HCT116 (cell line): ENCODE measurements at places on chromosomes 6 and 20. TPM values are rescaled to one million over a fixed set of nuclear protein-coding genes. Genes with fewer than 3 reads are reported as not detected.
A peak's percentile ranks its signal among the peaks of the same experiment; 100 is the strongest.

GRM4 gene
- total RNA-seq: 2.6 TPM

- H3K4me1 ChIP-seq: peaks cover 2% of the 10 kb centered on the region; the same call in 1 of the 2 replicates
- H3K27ac ChIP-seq: peak overlapping the region; percentile 26
- no peaks in the 10 kb centered on the region for H3K27me3 ChIP-seq
- H3K36me3 ChIP-seq: no peaks in the 10 kb centered on the region
- no peak for DNase-seq
Measured at GRCh38 chr6:26570027-26570809, 26.5 kb upstream of the ABT1 start.

ACTL10 gene
- 0.22 TPM for total RNA-seq

DLL1 gene
- 5.3 TPM for total RNA-seq

GRCh38 chr6:38178584-38178886 lies 359.0 kb downstream of the ZFAND3 start:
- H3K36me3 ChIP-seq: no peaks in the 10 kb centered on the region
- DNase-seq: no peak
- no peak overlapping the region for H3K27ac ChIP-seq
- H3K4me3 ChIP-seq: no peak overlapping the region

DNA sequence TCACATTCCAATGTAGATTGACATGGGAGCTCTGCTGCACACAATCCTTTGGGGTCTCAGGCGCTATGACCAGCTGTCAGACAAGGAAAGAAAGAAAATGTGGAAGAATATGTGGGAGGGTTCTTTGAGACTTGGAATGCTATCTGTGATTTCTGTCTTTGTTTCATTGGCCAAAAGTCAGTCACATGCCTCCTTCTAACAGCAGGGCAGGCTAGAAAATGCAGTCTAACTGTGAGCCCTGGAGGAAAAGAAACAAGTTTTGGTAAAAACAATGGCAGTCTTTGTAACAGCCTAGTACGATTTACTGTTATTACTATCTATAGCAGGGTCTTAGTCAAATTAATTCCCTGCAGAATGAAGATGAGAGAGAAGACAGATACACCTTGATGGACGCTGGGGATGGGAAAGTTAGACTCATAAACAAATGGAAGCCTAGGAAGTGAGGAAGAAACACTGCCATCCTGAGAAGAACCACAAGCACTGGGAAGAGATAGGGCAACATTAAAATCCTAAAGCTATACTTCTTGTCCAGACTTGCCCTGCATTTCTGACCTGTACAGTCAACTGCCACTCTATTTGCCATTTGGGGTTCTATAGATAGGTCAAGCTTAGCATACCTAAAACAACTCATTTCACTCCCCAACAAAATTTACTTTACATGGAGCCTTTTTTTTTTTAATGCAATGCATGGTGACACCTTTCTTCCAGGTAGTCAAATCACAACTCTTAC lies 833.0 kb downstream of the KIF16B start:
- H3K4me1 ChIP-seq: no peaks in the 10 kb centered on the region
- H3K4me3 ChIP-seq: no peak overlapping the region

CLDN20 gene
- total RNA-seq: not detected

C6orf15 gene
- not detected for total RNA-seq

- DNase-seq: no peak
- H3K27ac ChIP-seq: no peak overlapping the region
- H3K4me1 ChIP-seq: no peaks in the 10 kb centered on the region
Measured at GRCh38 chr6:55651015-55651414, 72.0 kb upstream of the HMGCLL1 start.

DNA sequence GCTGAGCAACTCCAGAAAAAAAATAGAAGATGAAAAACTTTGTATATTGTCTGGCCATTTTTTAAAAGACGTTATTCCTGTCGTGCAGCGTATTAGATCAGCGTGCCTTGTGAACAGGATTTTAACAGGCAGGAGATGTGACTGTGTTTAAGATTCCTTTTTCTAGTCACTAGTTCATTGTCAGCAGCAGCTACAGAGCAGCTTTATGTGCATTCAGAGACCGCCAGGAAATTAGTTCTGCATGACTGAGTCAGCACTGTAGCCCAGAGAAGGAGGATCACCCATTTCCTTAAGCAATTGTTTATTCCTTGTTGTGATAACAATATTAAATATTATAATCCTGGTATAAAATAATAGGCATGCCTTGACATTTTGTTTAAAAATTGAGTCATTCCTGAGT lies 75.4 kb upstream of the ADGRB3 start:
- H3K4me1 ChIP-seq: no peaks in the 10 kb centered on the region
- no peak overlapping the region for H3K4me3 ChIP-seq
- H3K27ac ChIP-seq: no peak overlapping the region
- H3K36me3 ChIP-seq: no peaks in the 10 kb centered on the region
- no peak for DNase-seq
- H3K27me3 ChIP-seq: no peaks in the 10 kb centered on the region

GPLD1 gene
- total RNA-seq: 2.1 TPM

DEFB126 gene
- total RNA-seq: not detected

DNA sequence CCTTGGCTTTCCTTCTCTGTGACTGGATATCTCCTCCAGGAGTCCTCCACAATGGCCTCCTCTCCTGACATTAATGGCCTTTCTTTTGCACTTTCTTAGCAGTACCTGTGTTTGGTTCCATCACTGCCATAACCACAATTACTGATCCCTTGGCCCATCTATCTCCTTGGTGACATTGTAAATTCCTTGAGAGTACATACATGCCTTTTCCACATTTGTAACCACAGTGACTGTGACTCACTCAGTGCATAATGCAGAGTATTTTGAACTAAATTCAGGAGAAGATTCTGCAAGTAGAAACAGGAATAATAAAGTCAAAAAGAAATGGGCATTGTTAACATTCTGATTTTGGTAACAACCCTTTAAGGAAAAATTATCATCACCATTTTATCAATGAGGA lies 197.2 kb upstream of the SOX4 start:
- no peak for DNase-seq
- no peaks in the 10 kb centered on the region for H3K36me3 ChIP-seq
- H3K27ac ChIP-seq: no peak overlapping the region
- no peak overlapping the region for H3K4me3 ChIP-seq
